ENCODE measurements at places on chromosomes 3 and 15.
A peak's percentile ranks its signal among the peaks of the same experiment; 100 is the strongest.

GRCh38 chr3:52399593-52399992 is 45.3 kb downstream of the SEMA3G start:
- no peak for DNase-seq

DNA sequence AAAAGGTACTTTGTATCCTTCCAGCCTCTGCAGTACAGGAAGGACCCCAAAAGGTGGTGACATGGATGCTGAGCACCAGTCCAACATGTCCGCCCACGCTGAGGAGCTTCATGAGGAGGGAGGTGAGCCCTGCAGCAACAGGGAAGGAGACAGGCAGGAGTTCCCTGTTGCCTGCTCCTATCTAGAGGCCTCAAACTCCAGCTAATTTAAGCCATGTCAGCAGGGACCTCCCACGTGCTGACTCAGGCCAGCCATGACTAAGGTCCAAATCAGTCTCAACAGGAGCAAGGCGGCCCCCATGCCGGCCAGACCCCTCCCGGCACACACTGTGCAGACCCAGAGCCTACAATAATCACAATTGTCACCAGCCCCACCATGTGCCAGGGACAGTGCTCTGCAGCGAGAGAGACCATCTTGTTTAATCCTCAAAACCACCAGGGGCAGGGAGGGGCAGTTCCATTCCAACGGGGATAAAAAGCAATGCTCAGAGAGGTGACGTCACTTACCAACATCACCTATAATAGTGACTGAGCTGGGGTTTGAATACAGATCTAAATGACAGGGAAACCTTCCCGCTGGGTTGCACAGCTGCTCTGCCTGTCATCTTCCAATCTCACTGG is 54.5 kb upstream of the GATA2 start:
- DNase-seq: peak; percentile 39

DNA sequence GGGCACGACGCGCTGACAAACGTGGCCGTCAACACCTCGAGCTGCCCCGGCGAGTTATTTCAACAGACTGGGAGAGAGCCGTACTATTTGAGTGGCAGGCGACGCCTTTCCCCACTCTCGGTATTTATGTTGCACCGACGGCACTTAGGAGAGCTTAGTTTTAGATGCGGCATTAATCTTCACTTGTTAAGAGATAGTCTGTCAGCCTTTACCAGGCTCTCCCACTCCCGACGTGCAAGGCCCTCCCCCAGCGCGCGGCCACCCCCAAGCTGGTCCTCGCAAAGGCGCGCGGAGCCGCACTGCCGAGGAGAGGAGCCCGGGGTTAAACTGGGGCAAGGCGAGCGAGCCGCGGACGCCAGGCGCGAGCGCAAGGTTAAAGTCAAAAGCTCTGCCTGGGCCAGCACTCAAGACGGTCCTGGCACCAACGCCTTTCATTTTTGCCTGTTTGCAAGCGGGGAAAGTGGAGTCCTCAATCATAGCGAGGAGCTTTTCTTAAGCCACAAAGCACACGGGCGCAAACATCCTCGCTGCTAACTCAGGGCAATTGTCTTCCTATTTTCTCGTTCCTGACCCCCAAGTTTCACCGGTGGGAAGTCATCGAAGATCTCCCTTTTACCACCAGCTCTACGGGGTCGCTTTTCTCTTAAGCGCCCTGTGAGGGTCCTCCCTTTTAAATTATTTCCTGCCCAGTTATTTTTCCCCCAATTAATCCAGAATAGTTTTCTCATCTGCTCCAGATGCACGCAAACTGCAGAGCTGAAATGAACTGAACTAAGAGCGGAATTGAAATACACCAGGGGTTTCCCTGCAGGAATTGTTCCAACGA is 86.6 kb downstream of the NR2F2 start:
- no peak for DNase-seq

DNA sequence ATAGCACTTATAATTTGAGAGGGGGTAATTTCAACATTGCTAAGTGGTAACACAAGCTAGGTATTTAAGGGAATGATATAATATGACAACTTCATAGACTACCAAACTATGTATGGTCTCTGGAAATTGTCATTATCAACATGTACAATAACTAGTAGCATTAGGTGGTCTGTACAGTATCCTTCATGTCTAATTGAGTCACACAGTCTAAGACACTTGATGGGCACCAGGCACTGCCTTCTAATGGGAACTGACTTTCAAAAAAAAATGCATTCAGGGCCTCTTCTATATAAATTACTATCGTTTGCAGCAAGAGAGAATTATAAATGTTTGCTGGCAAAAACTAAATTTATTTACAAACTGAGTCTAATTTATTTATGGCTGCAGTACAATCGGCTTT is 271.8 kb downstream of the MECOM start:
- DNase-seq: no peak

DNA sequence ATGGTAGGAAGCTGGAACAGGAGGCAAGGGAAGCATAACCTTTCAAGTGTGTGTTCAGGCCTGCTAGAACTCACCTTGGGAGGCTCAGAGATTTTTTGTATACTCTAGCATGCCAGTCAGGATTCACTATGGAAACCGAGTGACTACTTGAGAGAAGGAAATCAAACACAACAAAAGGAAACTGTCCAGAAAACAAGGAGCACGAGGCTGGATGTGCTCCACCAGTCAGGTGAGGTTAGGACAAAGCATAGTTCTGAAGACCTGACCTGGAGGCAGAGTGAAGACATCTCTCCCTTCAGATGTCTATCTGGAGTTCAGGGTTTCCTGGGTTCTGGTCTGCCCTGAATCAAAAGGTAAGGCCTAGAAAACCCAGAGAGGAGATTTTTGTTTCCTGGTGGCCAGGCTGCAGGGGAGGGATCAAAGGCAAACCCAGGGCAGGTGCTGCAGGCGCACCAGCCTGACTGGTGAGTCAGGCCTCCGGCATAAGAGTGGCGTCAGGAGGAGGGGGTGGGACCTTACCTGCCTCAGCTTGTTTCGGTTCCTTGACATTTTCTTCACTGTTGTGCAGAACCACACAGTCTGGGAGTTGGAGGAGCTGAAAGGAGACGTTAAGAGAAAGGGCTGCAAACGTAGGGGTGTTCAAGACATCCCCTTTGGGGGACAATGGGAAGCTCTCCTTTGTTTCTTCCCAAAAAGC is 52.2 kb upstream of the OSBPL11 start:
- DNase-seq: peak; percentile 78

DNA sequence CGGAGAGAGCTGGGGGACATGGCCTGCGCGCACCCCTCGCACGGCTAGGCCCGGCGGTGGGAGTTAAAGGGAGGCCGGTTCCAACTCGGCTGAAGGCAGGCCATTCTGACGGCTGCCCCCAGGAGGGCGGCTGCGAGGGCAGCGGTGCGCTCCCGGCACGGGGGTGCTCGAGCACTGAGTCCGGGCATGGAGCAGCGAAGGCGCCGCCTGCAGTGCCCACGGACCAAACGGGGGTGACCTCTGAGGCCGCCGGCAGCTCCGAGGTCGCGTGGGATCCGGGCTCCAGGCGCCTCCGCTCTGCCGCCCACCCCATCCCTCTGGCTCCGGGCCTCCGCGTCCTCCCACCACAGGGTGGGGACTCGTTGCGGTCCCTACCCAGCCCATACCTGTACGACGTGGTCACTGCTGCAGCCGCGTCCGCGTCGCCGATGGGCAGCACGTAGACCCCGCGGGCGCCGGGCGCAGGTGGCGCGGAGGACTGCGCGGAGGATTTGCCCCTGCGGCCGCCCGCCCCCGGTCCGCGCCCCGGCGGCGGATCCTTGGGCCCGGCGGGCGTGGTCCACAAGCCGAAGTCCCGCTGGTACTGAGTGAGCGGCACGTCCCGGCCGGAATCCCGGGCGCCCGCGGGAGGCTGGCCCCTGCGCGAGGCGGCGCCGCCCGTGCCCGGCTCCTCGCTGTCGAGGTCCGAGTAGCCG is 469 bp downstream of the MAP6D1 start:
- DNase-seq: peak; percentile 31

DNA sequence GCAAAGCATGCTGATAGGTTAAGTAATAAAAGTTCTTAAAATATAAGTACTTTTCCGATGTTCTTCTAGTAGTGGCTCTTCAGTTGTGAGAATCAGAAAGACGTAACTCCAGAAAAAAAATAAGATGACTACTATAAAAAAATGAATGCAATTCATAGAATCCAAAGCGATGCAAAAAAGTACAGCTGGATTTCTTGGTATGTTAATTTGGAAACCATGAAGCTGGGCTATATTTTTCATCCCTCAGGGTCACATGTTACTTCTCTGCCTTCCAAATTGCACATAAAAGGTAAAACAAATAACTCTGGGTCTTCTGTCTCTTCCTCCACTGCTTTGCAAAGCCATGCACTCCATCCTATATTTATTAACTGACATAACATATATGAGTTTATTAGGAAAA is 843.9 kb upstream of the DPPA4 start:
- DNase-seq: no peak

DNA sequence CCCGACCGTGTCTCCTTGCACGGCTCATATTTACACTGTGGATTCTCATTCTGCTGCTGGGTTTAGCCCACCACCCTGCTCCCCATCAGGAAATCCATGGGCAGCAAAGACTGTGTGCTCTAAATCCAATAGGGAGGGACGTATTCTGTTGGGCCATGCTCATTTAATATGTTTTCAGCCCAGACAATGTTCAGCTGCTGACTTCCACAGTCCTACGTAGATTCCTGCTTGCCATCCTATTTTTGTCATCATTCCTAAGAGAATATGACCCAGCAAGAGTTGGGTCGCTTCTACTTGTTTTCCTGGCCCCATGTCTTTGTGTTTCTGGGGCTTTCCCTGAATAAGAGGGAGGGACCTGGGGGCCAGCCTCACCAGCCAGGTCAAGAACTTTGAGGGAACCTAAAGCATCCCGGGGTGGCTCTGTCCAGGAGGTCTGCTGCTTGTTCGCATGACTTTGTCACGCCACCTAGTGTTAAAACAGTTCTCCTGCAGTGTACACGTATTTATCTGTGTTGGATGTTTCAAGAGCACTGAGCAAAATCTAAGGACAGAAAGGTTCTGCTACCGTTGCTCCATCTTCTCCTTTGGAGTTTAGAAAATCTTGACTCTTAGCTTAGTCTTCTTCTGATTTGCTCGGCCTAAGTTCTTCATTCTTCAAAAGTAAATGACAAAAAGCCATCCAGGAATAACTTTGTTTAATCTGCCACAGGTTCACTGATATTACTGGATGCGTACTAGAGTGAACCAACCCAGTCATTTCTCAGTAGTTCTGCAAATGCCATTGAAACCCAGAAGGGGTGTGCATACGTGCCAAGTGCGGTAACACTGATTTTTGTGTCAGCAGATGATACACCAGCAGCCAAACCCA is 79.8 kb upstream of the NR2E3 start:
- peak; percentile 78 for DNase-seq

- DNase-seq: no peak
Observed at GRCh38 chr3:189172668-189173419, 1.1 kb downstream of the TPRG1 start.

GRCh38 chr3:179184826-179185225 is 36.7 kb downstream of the PIK3CA start:
- no peak for DNase-seq

GRCh38 chr3:115146418-115147328 is at the start of gene ZBTB20:
Gene ZBTB20, minus strand, starts transcription at chr3:115147288.
- DNase-seq: peak; percentile 85

DNA sequence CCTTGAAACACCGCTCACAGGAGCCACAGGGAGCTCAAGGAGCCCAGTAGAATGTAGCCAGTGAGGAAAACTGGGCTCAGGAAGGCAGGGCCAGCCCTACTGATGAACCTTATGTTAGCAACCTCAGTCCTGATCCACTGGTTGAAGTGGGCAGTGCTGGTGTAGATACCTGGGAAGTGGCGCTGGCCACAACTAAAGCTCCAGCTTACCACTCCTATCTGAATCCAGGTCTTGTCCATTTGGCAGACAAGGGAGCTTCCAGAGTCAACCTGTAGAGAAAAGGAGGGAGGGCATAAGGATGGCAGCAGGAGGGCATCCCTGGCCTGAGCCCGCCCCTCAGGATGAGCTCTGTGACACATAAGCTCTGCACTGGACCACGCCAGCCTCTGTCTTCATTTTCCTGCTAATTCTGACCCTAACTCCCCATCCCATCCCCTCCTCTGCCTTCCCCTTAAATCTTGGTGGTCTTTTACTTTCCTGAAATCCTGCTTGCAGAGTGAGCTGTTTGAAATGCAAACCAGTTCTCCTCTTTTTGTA is 2.1 kb upstream of the PRSS50 start:
- no peak for DNase-seq

DNA sequence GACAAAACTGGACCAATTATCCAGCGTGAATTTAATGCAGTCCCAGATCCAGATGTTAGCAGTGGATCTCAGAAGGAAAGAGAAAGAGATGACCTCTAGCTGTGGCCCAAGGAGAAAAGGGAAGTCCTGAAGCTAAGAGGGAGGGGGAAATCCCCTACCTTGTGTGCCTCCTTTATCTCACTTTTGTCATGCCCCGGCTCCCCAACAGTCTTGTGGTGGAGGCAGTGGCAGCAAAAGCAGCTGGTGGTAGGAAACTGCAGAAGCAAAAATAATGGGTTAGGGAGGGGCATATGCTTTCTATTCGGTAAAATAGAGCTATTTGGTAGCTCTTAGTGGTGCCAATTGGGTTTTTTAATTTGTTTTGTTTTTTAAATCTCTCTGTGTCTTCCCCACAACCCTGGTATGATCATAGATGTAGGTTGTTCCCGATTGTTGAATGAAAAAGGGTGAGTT is 56.5 kb downstream of the MCTP2 start:
- DNase-seq: no peak

GRCh38 chr3:169624533-169624972 is 39.0 kb downstream of the MECOM start:
- no peak for DNase-seq

DNA sequence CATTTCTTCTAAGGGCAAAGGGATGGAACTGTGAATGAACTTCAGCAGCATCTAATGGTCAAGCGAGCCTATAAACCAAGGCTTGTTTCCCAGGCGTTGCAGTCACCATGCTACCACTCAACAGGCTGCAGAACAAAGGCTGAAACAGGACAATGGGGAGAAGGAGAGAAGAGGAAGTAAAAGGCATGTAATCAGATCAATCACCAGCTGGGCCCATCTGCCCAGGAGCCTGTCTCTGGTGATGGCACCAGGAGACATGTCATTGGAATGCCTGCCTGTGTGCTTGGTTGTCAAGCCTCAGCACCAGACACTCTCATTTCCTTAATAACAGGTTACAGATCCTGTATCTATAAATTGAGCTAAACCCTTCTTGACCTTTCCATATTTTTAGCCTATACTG is 81.7 kb upstream of the UMPS start:
- no peak for DNase-seq

GRCh38 chr3:50554553-50554952 is 13.0 kb downstream of the C3orf18 start:
- DNase-seq: no peak

- DNase-seq: no peak
Observed at GRCh38 chr3:46124216-46125177, 83.6 kb downstream of the CCR1 start.

DNA sequence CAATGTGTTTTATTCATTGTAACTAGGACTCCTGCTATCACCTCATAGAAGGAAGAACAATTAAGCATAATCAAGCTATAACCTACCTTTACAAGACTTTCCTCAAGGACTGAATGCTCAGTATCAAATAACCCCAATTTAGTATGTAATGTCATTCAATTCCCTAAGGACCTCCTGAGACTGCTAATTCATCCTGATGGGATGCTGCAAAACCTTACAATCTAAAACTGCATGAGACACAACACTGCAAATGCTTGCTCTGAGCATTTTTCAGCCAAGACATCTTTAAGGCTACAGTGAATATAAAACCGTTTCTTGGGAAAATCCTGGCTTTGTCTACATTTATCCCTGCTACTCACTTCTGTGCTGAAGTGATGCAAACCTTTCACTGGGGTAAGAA is 69.9 kb downstream of the RYK start:
- no peak for DNase-seq

Measured in hepatocyte (in vitro differentiated cells).